ENCODE measurements at places on chromosomes 13 and 19.

- no peak for DNase-seq
Measured at GRCh38 chr19:55611300-55611982, 6.0 kb downstream of the ZNF865 start.

GRCh38 chr13:21674490-21675009 is 3.7 kb downstream of the FGF9 start:
- DNase-seq = no peak

- DNase-seq = no peak
Measured at GRCh38 chr19:1287354-1288225, 1.9 kb downstream of the EFNA2 start.

GRCh38 chr19:45955905-45956608 is 17.6 kb downstream of the NOVA2 start:
- no peak for DNase-seq

- no peak for DNase-seq
Measured at GRCh38 chr13:51590231-51590970, 6.1 kb downstream of the WDFY2 start.

- DNase-seq = no peak
Measured at GRCh38 chr19:9901642-9902041, 34.7 kb downstream of the OLFM2 start.

DNA sequence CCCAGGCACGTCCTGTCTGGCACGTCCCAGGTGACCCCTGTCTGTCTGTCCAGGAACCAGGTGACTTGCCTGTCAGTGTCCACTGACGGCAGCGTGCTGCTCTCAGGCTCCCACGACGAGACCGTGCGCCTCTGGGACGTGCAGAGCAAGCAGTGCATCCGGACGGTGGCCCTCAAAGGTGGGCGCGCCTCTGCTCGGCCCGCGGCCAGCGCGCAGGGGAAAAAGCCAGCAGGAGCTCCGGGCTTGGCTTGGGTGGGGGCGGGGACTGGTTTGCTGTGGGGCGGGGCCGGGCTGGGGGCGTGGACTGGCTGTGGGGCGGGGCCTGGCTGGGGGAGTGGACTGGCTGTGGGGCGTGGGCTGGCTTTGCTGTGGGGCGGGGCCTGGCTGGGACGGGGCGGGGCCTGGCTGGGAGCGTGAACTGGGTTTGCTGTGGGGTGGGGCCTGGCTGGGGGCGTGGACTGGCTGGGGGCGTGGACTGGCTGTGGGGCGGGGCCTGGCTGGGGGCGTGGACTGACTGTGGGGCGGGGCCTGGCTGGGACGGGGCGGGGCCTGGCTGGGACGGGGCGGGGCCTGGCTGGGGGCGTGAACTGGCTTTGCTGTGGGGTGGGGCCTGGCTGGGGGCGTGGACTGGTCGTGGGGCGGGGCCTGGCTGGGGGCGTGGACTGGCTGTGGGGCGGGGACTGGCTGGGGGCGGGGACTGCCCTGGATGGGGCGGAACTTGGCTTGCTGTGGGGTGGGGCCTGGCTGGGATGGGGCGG is 7.2 kb downstream of the WDR18 start:
- DNase-seq = peak; percentile 23

DNA sequence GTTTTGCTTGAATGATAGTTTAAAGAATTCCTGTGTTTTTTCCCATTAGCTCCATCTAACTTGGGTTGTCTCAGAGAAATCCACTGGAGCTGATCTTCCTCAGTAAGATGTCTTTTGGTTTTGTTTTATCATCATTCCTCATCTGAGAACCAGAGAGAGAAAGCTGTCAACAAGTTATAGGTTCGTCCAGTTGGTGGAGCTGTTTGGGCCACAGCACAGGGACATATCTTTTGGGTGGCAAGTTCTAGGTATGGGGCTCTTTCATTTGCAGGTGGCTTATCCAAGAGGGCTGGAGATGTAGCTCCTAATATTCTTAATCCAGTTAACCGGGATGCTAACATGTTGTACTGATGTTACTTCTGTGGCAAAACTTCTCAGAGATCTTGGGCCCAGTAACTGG is 174.2 kb downstream of the KCNRG start:
- DNase-seq = no peak

- DNase-seq = no peak
Measured at GRCh38 chr19:46489445-46490272, 6.0 kb downstream of the PNMA8B start.

DNA sequence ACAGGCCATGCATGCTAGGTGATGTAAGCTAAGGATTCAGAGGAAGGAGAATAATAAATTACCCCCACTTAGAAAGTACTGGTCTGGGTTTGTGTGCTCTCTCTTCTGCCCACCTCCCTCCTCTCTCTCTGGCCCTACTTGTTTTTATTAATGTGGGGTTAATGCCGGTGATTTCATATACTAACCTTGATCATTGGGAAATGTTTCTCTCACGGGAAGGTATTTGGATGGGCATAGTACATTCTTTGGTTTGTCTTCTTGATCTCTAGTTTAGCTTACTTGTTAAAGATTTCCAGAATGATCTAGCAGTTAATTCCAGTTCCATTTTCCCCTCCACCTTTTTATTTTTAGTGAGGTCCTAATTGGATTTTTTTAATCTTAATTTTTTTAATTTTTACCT is 24.6 kb downstream of the ARHGAP35 start:
- DNase-seq = no peak

DNA sequence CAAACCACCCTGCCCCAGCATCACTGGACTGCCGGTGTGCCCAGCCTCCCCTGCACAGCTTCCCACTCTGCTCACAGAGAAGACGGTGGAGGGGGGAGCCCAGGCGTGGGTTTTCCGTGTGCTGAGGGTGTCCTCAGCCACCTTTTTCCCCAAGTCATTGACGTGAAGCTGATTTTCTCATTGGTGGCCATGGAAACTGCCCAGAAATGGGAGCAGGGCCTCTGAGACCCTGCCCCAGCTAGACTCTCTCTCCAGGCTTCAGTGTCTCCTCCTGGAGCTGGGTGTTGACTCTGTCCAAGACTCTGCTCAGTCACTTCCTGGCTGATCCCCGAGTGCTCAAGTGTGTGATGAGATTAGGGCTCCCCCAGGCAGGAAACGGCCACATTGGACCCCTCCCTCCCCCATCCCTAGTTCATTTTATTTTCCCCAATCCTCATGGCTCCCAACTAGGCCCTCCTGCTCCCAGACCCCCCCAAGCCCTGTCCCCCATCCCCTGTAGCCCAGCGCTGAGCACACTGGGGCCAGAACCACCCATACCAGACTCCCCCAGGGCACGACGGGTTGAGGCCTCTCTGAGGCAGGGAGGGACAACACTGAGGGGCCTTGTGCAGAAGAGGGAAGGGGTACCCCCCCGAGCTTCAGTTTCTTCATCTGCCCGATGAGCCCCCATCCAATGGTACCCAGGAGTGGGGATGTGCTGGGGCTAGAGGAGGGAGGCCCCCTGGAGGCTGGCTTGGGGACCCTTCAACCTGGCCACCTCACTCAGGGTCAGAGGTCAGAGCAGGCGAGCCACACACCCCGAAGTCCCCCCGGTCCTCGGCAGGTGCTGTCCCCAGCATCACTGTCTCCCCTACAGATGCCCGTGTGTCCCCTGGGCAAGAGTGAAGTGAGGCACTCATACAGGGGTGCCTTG is 1.2 kb upstream of the F2RL3 start:
- DNase-seq = no peak

- DNase-seq = no peak
Measured at GRCh38 chr19:3543150-3544057, 4.4 kb downstream of the TEKTIP1 start.

- no peak for DNase-seq
Measured at GRCh38 chr13:46062185-46062584, 9.6 kb upstream of the ZC3H13 start.

DNA sequence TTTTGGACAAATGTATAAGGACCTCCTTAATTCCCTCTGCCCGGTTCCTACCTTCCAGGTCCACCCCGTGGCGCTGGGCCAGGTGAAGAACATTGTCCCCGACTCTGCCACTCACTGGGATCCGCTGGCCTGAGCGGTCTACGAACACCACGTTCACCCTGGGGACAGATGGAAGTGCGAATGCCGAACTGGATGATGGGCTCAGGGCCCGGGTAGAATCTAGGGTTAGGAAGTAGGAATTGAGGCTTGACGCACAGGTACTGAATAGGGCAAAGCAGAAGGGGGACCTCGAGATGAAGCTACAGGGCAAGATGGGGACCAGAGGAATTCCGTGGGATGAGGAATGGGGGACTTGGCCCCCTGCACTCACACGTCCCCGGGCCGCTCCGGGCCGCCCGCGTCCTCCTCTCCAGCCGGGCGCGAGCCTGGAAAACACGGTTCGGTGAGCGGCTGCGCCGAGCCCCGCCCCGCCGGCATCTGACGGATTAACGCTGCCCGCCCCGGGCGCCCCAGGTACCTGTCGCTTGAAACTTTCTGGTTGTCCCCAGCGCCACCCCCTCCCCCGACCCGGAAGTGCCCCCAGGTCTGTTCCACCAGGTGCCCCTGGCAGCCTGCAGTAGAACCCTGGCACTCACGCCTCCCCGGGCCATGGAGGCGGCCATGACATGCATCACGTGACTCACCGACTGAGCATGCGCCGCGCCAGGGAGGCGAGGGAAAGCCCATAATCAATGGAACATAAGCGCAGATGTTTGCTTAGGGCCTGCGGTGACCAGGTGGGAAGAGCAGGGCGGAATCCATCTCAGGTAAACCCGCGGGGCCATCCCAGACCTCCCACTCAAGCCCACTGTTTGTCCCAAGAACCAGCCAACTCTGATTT is at the start of gene FDX2:
Gene FDX2, minus strand, starts transcription at position 681 of the 880 bp plus-strand sequence. Its CDS starts 19 bp downstream, at position 662.
- peak; percentile 89 for DNase-seq

GRCh38 chr13:46636451-46636850 is 83.5 kb downstream of the LRCH1 start:
- no peak for DNase-seq

GRCh38 chr13:95250961-95251360 is 50.3 kb downstream of the ABCC4 start:
- DNase-seq = no peak

DNA sequence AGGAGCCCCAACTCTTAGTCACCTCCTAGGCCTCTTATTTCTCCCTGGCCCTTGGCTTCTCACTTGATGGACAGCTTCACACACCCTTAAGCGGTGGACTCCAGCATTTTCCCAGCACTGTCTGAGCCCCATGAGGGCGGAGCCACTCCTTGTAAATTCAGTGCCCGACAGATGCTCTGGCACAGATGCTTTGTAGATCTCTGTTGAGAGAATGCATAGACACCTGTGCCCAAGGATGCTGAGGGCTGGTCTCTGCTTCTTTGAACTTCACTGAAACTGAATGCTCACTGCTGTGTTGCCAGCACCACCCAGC is 3.3 kb downstream of the SYCN start:
- no peak for DNase-seq

GRCh38 chr13:101624210-101624922 is 171.9 kb downstream of the ITGBL1 start:
- DNase-seq = no peak

DNA sequence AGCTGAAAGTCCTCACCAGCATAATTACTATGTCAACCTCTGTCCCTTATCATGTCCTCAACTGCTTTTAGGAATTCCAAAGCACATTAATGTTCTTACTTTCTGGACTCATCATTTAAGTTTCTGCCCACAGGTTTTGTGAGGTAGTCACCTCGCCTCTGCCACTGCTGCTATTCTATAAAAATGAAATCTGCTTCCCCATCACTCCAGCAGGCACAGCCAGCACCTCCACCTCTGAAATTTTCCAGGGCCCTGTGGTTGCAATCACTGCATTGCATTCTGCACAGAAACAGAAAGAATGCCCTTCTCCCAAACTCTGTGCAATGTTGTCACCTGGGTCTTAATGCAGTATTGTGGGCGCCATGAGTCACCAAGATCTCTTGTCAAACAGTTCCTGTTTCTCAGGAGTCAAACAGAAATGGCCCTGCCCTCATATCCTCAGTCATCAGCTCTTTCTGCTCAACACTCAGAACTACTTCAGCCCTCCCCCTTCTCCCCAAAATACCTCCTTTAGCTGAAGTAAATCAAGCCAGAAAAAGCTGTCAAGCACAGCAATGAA is 529.2 kb upstream of the NBEA start:
- DNase-seq = no peak

DNA sequence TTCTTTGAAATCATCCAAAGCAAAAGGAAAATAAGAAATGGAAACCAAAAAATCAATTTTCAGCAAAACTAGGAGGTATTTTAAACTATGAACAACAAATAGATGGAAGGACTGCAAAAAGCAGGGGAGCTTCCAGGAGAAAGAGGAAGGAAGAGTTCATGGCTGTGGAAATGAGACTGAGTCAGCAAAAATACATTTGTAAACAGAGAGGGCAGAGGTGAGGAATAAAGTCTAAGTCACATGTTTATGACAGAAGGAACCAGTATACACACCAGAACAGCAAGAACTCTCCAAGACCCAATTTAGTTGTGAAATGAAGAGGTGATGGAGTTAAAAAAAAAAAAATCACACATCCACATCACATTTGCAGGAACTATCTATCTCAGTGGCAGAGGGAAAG is 69.6 kb downstream of the RNASEH2B start:
- DNase-seq = no peak

GRCh38 chr19:33231511-33231910 is 5.9 kb upstream of the SLC7A10 start:
- DNase-seq = no peak

DNA sequence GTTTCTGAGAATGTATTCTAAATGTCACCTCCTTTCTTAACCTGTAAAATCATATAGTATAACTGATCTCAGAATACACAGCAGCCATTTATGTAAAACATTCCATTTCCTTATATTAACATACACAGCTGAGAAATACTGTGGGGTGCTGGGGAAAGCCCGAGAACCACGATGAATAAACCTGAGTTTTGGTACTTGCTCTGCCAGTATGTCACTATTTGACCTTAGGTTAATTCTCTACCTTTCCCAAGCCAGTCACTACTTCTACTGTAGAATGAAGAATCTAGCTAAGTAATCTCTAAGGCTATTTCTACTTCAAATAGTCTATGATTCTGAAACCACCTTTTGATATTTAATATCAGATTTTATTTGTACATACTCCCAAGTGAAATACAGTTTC is 173.7 kb downstream of the TBC1D4 start:
- no peak for DNase-seq

GRCh38 chr13:99230991-99231390 is 27.2 kb downstream of the GPR18 start:
- no peak for DNase-seq

GRCh38 chr19:21210037-21210621 is 68.3 kb downstream of the ZNF431 start:
- DNase-seq = no peak

- DNase-seq = no peak
Measured at GRCh38 chr13:69654392-69654791, 453.2 kb upstream of the ATXN8OS start.

DNA sequence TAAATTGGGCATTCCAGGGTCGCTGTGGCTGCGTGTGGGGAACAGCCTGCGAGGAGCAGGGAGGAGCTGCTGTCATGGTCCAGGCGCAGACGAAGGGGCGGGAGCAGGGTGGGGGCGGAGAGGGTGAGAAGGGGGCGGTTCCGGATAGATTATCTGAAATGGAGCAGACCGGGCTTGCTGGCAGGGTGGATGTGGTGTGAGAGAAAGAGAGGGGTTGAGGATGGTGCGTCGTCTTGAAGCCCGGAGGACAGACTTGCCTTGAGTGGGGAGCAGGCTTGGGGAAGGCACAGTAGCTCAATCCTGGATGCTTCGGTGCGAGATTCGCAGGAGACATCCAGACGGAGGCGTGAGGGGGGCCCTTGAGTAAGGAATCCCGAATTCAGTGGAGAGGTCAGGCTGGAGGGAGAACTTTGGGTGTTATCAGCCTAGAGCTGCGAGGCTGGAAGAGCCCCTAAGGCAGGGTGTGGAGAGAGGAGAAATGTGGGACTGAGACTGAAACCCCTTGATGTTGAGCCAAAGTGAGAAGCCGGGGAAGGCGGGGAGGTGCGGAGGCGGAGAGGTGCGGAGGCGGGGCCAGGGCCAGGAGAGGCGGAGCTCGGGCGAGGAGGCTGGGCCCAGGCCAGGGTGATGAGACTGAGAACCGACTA is 40.6 kb downstream of the DPF1 start:
- no peak for DNase-seq

Data from stimulated activated CD8-positive, alpha-beta memory T cell treated with anti-CD3 and anti-CD28 coated beads, Interleukin-12 subunit alpha, Interleukin-12 subunit beta, amount 100 ng/mL, for 1 hour (primary cell).